ENCODE measurements at places on chromosomes 2 and 18. TPM values are rescaled to one million over a fixed set of nuclear protein-coding genes. Genes with fewer than 3 reads are reported as not detected.

Gene RAX
- total RNA-seq = not detected

Gene UNC80
- total RNA-seq = under 0.01 TPM

Gene SIX3
- total RNA-seq = not detected

- DNase-seq = peak; percentile 82
These were observed 34.0 kb upstream of the SPTBN1 start for GRCh38 chr2:54422072-54422581.

DNA sequence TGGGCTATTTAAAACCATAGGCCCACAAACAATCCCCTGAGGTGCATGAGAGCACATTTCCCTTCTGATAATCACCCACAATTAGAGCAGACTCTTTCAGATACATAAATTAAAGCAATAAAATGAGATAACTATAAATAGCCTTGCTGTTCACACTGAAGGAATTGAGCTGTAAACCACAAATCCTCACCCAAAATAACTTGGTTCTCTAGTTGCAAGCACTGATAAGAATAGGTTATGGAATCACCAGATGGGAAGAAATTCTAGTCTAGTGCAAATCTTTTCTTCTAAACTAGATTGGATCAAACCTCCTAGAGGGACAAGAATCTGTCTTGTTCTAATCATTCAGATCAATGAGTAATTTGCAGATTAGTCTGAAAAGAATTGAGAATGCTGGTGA, 64.6 kb downstream of the NAB1 start:
- DNase-seq = no peak

Gene KCNG2
- total RNA-seq = 14.8 TPM
